Motor neuron (in vitro differentiated cells): ENCODE measurements at places on chromosomes 4 and X.
A peak's percentile ranks its signal among the peaks of the same experiment; 100 is the strongest.

DNA sequence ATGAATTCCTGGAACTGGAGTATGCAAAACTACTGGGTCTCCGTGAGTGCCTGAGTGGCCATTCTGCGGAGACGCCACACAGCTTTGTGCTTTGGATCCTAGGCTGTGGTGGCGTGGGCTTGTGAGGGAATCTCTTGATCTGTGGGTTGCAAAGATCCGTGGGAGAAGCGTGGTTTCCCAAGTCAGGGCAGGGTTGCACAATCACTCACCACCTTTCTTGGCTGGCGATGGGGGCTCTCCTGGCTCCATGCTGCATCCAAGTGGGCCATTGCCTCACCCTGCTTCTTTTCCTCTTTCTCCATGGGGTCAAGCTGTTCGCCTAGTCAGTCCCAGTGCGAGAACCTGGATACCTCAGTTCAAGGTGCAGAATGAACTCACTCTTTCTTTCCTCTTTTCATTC, 62.5 kb downstream of the SLAIN2 start:
- ATAC-seq = no peak

GRCh38 chr4:4323705-4324534, 33.9 kb downstream of the ZBTB49 start:
- ATAC-seq = no peak

- no peak for ATAC-seq
Observed at GRCh38 chrX:53483838-53484405, 49.8 kb upstream of the HSD17B10 start.

GRCh38 chr4:61067381-61067780, 132.7 kb upstream of the ADGRL3 start:
- ATAC-seq = no peak

DNA sequence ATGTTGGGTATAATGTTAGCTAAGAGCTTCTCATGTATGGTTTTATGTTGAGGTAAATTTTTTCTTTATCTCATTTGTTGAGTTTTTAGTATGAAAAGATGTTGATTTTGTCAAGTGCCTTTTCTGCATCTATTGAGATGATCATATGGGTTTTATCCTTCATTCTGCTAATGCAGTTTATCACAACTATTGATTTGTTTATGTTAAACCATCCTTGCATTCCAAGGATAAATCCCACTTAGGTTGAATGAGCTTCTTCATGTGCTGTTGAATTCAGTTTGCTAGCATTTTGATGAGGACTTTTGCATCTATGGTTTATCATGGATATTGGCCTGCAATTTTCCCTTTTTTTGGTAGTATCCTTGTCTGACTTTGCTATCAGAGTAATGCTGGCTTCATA, 93.3 kb downstream of the SYTL5 start:
- no peak for ATAC-seq

- peak; percentile 88 for ATAC-seq
Observed at GRCh38 chr4:40719008-40719623, 30.6 kb upstream of the NSUN7 start.

- no peak for ATAC-seq
Observed at GRCh38 chrX:123504047-123504446, 228.8 kb downstream of the THOC2 start.

DNA sequence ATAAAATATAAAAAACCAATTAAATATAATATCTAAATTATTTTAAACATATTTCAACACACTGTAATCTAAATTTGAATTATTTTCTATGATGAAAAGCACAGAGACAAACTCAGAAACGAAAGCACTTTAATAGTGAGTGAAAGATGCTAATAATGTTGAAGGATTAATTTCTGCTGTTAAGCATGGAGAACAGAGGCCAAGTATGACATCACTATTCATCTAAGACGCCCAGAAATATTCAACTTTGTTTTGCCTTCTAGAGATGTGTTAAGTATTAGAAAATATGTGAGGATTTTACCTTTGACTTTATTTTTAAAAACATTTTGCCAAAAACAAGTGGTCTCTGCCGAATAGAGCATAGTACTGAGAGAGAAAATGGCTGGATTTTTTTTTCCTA, 19.3 kb downstream of the ARHGEF6 start:
- no peak for ATAC-seq

GRCh38 chrX:1244164-1245076, 24.2 kb upstream of the CSF2RA start:
- no peak for ATAC-seq

DNA sequence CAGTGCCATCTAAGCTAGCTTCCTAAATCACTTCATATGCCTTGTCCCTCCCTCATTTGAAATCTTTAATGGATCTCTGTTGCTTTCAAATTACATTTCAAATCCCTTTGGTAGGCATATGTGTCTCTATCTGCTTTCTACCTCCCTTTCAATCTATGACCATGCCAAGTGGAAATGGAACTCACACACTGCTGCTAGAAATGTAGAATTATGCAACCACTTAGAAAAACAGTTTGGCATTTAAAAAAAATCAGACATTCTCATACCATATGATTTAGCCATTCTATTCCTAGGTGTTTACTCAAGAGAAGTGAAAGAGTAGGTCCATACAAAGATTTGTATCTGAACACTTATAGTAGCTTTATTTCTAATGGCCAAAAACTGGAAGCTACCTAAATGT, 413.5 kb upstream of the INTU start:
- ATAC-seq = no peak

DNA sequence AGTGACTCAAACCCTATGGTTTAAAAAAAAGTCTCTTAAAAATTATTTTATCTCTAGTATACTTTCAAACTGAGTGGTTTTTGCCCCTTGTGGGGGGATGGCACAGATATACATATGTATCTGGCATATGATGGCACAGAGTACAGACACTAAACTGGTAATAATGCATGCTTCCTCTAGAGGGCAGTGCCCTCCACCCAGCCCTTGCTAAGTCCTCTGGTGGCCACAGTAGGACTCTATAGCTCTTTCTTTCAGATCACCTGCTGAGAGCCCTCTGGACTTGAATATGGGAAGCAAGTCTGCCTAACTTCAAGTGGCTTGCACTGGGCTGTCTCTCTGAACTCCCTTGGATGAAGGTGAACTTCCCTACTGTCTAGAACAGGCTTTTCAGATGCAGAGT, 66.3 kb downstream of the TSPAN7 start:
- ATAC-seq = no peak

GRCh38 chrX:130120321-130120731, 10.0 kb upstream of the ELF4 start:
- peak; percentile 40 for ATAC-seq

- no peak for ATAC-seq
Observed at GRCh38 chr4:71607780-71608677, 175.8 kb downstream of the GC start.

DNA sequence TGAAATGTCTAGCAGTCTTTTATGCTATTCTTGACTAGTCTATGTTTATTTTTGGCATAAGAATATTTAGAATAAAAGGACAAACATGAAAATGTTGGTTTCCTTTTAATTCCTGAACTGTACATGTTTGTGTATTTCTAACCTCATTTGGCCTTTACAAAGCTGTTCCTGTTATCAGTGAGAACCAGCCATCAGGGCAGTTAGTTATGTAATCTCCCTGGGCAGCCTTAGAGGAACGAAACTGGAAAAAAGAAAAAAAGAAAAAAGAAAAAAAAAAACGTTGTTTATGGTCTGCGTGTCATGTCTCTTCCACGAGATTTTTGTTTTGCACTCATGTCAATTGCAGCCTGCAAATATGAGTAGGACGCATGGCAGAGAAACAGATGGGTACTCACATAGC, 193.7 kb downstream of the MAGEB5 start:
- no peak for ATAC-seq

- ATAC-seq = no peak
Observed at GRCh38 chr4:164402554-164402953, 351.4 kb upstream of the SMIM31 start.

GRCh38 chr4:187665086-187665485, 330.5 kb upstream of the ZFP42 start:
- no peak for ATAC-seq

DNA sequence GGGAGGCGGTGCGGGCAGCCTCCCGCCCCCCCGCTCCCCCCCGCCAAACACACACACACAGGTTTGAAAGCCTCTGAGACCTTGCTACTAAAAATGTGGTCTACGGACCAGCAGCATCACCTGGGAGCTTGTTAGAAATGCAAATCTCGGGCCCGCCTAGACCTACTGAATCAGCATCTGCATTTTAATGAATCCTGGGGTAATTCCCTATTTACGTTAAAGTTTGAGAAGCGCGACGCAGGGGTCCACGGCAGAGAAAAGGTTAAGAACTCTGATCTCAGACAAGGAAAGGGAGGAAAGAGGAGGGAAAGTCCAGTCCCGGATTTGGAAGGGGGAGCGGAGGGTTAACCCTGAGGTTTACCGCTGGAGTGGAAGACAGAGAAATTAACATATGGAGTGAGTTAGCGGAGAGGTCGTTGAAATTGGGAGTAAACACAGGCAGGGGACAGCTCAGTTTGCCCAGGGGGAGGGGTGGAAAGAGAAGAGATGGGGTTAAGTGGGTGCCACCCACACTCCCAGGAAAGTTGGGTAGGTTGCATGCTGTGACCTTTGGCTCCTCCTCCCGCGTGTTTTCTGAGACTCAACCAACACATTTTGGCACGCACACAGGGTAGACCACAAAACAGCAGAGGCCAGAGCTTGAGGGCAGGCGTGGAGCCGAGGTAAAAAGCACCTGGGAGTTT, 483.6 kb downstream of the BCOR start:
- no peak for ATAC-seq

DNA sequence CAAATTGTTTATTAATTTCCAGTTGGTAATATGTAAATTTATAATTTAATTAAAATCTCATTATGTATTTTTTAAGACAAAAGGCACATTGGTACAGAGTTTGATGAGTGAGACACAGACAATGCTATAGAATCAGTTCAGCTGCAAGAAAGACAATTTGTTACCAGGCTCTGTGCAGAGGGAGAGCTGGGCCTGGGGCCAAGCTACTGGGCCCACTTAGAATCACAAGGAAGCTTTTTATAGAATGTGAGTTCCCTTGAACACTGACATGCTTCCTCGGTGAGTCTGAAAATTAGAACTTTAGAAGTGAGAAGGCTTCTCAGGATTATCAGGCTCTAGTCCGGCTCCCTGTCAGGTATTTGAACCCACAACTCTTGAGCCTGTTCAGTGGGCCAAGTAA, 129.0 kb downstream of the AFF2 start:
- peak; percentile 67 for ATAC-seq

- no peak for ATAC-seq
Observed at GRCh38 chrX:110964786-110965185, 131.2 kb upstream of the PAK3 start.

- no peak for ATAC-seq
Observed at GRCh38 chrX:77444545-77444944, 2.6 kb upstream of the FGF16 start.

GRCh38 chr4:74056858-74057562, 18.5 kb upstream of the CXCL3 start:
- peak; percentile 99 for ATAC-seq

- peak; percentile 50 for ATAC-seq
Observed at GRCh38 chr4:166091912-166092510, 219.0 kb downstream of the TLL1 start.

- no peak for ATAC-seq
Observed at GRCh38 chrX:41785685-41786084, 61.7 kb downstream of the GPR82 start.

GRCh38 chrX:17944833-17945497, 83.9 kb upstream of the RAI2 start:
- no peak for ATAC-seq

GRCh38 chrX:101276238-101276637, 14.9 kb downstream of the TAF7L start:
- no peak for ATAC-seq

- no peak for ATAC-seq
Observed at GRCh38 chrX:119694601-119695534, 1.9 kb upstream of the SEPTIN6 start.

GRCh38 chrX:63657821-63658220, 127.2 kb downstream of the ARHGEF9 start:
- no peak for ATAC-seq

DNA sequence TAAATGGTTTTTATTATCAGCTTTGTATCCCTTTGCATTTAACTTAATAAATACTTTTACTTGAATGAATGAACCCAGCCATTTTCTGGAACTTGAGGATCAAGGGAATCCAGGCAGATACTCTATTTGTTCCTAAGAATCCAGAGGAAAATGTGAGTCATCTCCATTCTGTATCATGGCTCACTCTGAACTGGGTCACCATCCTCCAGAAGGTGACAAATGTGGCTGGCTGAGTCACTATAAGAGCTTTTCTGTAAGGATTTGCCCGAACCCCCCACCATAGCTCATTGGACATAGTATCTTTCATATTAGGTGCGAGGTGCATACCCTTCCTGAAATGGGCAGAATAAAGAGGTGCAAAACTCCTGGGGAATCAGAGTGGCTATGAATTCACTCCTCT, 25.8 kb downstream of the RTL9 start:
- ATAC-seq = peak; percentile 19

- no peak for ATAC-seq
Observed at GRCh38 chr4:124943145-124943889, 230.8 kb upstream of the ANKRD50 start.

- ATAC-seq = no peak
Observed at GRCh38 chr4:37451656-37452055, 207.1 kb downstream of the NWD2 start.

- ATAC-seq = no peak
Observed at GRCh38 chrX:146127617-146128016, 310.0 kb downstream of the SLITRK2 start.

- ATAC-seq = no peak
Observed at GRCh38 chrX:40411340-40412111, 169.2 kb upstream of the ATP6AP2 start.

DNA sequence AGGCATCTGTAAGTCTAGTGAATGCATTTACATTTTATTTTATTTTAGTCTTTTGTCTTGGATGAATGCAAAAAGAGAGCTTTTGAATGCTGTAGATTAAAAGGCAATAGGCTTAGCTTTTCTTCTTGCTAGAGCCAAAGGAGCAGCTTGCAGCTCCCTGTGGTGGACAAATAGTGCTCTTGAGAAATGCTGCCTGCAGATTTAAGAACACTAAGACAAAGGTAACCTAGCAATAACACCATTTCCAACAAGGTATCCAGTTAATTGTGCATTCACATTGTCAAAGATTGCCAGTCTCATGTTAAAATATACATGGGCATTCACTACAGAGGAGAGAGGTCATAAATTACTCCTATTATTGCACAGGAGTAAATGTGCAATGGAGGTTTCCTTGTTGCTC, 859.2 kb upstream of the PRKX start:
- peak; percentile 48 for ATAC-seq

GRCh38 chrX:103398421-103398864, 22.1 kb downstream of the BEX3 start:
- peak; percentile 23 for ATAC-seq

GRCh38 chr4:10808591-10808990, 124.0 kb upstream of the CLNK start:
- no peak for ATAC-seq

DNA sequence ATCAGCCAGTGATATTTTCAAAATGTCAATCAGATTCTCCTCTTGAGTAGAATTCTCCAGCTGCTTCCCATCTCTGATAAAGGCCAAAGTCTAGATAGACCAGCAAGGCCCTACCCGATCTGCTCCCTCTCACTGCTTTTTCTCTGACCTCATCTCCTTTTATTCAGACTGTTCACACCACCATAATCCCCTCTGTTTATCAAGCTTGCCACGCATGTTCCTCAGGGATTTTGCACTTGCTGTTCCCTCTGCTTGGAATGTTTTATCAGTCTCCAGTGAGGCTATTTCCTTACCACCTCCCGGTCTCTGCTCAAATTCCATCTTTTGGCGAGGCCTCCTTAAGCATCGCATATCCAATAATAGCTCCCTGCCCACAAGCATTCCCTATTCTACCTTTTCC, 20.1 kb downstream of the NOCT start:
- ATAC-seq = no peak
